ENCODE measurements at places on chromosomes 1 and 21. TPM values are rescaled to one million over a fixed set of nuclear protein-coding genes. Genes with fewer than 3 reads are reported as not detected.

DNA sequence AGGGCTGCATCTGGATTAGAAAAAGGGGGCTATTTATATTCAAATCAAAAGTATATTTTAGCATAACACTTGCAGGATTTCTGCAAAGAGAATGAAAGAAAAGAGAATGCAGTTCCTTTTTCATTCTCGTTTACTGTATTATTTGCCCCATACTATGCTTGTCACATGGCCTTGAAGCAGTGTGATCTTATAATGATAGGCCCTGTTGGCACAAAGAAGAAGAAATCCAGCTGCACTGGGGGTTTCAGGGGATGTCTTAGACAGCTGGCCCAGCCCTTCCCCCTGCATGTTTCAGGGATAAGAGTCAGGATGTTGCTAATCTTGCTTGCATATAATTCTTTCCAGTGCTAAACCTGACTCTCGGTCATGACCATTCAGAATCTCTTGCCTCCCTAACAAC lies 369.5 kb downstream of the SEC16B start:
- DNase-seq = no peak

TFF2 gene
- not detected for polyA plus RNA-seq

DNA sequence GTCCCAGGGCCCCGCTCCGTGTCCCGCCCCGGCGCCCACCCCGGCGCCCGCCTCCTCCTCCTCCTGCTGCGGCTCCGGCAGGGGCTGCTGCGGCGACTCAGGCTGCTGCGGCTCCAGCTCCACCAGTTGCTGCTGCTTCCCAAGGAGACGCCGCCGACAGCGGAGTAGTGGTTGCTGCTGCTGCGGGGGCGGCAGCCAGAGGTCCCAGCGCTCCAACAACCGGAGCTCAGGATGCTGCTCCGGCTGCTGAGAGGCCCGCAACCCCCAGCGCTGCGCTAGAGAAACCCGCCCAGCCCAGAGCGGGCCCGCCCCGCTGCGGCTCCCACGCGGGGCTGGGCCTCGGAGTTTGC lies 1.1 kb downstream of the CRCT1 start:
- DNase-seq = no peak

GRCh38 chr1:61051443-61051718 lies 31.0 kb upstream of the NFIA start:
- DNase-seq = no peak

DNA sequence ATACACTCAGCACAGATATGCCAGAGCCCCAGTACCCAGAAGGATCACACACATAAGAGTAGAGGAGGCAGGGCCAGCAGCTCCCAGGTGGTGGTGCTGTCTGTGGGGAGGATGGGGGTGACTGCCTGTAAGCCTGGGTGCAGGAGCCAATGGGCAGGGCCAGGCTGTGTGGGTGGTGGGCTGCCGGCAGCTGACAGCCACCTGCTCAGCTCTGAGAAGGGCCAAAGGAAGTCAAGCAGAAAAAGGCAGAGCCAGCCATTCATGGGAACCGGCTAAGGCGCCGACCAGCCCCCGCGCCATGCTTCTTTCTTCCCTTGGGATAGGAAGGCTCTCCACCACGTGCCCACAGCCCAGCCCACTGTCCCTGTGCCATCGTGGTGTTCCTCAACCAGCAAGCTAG lies 14.1 kb downstream of the PIK3C2B start:
- no peak for DNase-seq

CD1D gene
- 10.2 TPM for polyA plus RNA-seq

B3GALT5 gene
- polyA plus RNA-seq = 1.3 TPM

RHCE gene
- 5.3 TPM for polyA plus RNA-seq

DNA sequence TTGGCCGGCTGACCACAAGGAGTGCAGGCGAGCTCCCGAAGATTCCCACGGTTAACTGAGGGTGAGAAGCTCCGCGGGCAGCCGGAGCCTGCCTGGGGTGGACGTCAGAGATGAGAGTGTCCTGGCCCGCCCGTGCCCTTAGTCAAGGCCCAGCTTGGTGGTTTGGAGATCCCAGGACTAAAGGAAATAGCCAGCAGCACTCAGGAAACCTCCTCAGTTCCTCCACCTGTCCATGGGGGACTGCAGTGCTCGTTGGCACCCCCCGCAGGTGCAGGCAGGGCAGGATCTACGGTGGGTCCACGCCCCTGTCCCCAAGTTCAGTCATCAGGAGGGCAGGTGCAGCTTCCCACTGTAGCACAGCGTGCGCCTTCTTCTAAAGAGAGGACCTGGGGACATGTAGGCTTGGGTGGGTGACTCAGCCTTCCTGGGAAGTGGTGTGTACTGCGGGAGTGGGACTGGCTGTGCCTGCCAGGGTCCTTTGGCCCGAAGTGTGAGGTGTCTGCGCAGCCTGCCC lies 32.5 kb downstream of the SLX9 start:
- DNase-seq = no peak

HSD3B2 gene
- polyA plus RNA-seq = 2.6 TPM

All from left renal pelvis (tissue), 4 donors.